ENCODE measurements at places on chromosomes 13 and 19.

GRCh38 chr13:71320452-71320851, 546.6 kb downstream of the DACH1 start:
- DNase-seq, result no peak

GRCh38 chr19:37941782-37942515, 34.9 kb downstream of the SIPA1L3 start:
- DNase-seq, result no peak

DNA sequence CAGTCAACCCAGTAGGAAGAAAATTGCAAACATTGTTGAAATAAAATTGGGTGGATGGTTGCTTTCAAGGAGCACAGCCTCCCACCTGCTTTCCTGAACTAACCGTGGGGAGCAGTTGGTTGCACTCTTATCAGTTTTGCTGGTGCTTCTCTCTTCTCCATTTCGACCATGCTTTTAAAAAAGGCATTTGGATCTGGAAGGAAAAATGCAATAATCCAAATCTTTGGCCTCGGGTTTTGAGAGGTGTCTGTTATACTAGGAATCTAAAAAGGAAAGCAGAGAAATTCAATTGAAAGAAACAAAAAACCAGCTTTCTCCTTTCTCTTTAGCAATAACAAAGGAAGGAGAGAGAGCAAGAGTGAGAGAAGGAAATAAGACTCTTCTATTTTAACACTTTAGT, 113.6 kb upstream of the ARGLU1 start:
- no peak for DNase-seq

- no peak for DNase-seq
Observed at GRCh38 chr13:47168066-47168465, 271.2 kb upstream of the HTR2A start.

- no peak for DNase-seq
Observed at GRCh38 chr19:12886651-12886968, 391 bp downstream of the KLF1 start.

DNA sequence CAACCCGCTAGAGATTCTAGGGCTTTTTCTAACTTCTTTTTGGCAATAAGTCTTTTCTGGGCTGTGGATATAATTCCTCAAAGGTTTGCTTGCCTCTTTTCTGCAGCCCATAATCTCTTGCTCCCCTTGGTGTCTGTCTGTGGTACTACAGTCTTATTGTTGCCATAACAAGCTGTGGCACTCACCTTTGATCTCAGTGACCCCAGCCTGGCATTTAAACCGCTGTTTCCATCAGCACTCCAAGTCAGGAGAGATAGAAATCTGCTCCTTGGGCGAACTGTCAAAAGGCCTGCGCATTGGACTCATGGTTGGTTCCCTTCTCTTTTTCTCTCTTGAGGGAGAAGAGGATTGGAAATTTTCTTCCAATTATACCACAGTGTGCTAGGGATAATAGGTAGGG, 14.5 kb upstream of the MPHOSPH8 start:
- DNase-seq, result no peak

- no peak for DNase-seq
Observed at GRCh38 chr13:99404005-99404755, 97.0 kb upstream of the GPR183 start.

DNA sequence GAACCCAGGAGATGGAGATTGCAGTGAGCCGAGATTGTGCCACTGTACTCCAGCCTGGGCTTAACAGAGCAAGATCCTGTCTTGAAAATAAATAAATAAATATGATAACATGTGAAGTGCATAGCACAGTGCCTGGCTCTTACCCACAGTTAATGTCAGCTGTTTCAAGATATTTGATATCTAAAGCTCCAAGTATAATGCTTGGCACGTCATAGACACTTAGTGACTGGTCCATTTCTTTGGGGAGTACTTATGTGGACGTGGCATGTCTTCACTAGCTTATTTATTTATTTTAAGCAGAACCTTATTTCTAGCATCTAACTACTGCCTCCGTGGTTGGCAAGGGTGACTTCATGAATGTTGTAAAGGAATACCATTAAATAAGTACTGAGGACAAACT, 18.8 kb downstream of the GARRE1 start:
- no peak for DNase-seq

DNA sequence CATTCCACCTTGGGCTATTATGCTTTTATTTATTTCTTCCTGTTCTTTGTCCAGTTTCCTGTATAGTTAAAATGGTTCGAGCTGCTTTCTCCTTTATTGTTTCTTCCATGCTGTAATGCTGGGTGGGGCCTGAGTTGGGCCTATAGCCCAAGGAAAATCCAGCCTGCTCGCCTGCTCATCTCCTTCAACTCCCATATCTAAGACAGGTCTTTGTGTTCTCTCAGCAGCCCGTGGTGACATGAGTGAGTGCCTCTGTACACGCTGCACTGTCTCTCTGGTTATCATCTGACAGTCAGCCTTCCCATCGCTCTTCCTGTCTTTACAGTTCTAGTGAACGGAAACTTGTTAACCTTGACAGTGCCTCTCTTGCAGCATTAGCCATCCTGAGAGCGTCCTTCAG, 221.9 kb upstream of the SLC10A2 start:
- DNase-seq, result no peak

GRCh38 chr13:22499919-22500318, 680.9 kb upstream of the SGCG start:
- DNase-seq, result no peak

DNA sequence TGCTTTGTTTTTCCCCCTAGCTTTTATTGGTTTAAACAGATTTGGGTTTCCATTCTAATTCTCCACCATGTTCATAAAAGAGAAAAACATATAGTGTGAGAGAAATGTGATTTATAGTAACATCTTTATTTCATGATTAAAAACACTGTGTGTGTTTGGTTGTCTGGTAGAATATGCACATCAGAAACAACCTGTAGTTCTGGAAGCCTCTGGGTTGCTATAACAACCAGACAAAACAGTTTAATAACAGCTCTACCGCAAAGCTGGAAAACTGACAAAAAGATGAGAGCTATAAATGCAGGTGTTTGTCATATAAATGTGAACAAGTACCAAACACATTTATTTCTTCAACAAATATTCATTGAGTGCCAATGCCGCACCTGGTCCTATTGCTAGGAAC, 9.8 kb downstream of the KBTBD6 start:
- DNase-seq, result no peak

DNA sequence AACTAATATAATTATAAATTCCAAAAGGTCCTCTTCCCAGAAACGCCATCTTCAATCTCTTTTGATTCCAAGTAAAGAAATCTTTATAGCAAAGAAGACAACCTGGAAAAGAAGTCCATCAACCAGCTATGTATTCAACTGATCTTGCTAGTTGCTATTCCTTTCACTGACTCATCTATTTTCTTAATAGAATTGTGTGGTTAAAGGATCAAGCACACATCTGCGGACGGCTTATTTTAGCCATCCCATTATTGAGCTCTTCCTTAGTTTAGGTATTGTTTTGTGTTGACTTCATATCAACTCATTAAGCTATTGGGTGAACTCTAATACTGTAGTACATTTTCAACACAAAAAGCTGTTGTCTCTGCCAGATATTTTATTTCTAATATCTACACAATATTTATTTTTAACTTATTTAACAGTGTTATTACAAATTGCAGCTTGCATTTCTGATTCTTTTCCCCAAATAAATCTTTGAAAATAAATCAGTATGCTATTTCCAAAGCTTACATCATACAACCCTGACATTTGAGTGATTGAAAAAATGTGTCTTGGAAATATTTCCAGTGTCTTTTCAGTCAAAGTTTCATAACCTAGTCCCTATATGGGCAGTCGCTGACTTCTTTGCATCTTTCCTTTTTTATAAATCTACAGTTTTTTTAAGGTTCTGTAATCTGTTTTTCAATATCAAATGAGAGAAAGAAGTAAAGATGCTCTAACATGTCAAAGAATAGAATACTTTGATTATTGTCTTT, 158.8 kb upstream of the SPRY2 start:
- no peak for DNase-seq

- DNase-seq, result no peak
Observed at GRCh38 chr19:23075031-23075733, 41.6 kb upstream of the ZNF730 start.

- no peak for DNase-seq
Observed at GRCh38 chr19:33426621-33427361, 53.3 kb downstream of the CEBPG start.

DNA sequence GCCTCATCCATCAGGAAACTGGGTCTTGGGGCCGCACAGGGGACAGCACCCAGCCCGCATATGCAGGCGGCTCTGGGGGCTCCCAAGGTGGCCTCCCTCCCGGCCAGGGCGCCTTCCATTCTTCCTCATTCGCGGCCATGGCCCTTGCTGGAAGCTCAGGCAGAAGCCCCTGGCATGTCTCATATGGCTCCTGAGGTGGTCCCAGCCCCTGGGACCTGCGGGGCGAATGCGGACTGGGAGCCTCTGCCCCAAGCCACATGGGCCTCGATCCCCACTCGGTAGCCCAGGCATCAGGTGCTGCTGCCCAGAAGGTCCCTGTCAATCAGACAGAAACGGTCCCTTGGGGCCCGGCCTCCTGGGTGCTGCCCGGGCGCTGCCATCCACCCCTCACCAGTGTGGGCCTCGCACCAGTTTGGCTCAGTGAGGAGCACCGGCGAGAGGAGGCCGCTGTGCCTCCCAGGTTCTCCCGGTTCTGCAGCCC, 301.6 kb downstream of the TEX29 start:
- DNase-seq, result no peak

- no peak for DNase-seq
Observed at GRCh38 chr19:15197275-15197941, 3.4 kb downstream of the NOTCH3 start.

DNA sequence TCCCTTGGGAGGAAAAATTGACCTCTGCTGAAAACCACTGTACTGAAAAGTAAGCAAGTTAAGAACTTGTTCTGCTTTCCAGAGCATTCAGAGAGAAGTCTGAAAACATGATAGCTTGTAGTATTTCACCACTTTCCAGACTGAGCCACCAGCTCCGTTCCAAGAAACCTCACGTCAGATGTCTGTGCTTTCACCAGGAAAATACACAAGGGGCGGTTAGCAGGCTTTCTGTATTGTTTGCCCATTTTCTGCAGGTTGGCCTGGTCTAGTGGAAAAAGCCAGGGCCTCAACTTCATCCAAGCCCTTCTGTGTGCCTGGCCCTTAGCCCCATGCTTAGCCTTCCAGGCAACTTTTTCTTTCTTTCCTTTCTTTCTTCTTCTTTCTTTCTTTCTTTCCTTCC, 36.4 kb downstream of the RXFP2 start:
- DNase-seq, result no peak

DNA sequence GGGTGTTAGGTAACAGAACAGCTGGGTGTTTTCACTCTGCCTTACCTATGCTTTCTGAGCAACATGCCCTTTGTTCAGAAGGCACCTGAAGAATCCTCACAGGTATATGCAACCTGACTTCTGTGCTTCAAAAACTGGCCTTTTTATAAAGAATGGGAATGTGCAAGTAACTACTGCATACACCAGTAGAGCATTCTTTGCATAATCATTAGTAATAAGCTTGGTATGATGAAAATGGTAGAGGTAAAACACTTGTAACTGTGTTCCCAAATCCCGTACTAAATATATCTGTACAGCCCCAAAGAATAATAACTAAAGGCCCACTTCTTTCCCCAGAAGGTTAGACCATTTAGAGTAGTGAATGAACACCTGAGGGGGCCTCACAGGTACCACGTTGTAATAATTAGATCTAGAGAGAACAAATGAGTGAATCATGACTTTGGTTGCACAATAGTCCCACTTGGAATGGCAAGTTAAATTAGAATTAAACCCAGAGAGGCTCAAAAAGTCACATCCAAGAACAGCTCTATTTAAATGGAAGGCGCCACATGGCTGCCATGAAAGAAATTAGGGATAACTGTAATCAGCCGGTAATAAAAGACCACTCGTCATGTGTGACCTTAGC, 413.9 kb downstream of the KLF12 start:
- DNase-seq, result no peak

GRCh38 chr13:72341904-72342303, 385.5 kb downstream of the MZT1 start:
- DNase-seq, result no peak

GRCh38 chr13:113507505-113508345, 17.2 kb upstream of the DCUN1D2 start:
- DNase-seq, result no peak

GRCh38 chr19:2475018-2475701, 767 bp upstream of the GADD45B start:
- DNase-seq, result peak; percentile 53

GRCh38 chr13:26561651-26562511, 4.4 kb downstream of the WASF3 start:
- no peak for DNase-seq

GRCh38 chr19:44447916-44448674, at the start of gene ZNF229:
Gene ZNF229 (minus strand): TSS chr19:44448472. CDS start chr19:44442847, 5,625 bp downstream.
- DNase-seq, result peak; percentile 46

DNA sequence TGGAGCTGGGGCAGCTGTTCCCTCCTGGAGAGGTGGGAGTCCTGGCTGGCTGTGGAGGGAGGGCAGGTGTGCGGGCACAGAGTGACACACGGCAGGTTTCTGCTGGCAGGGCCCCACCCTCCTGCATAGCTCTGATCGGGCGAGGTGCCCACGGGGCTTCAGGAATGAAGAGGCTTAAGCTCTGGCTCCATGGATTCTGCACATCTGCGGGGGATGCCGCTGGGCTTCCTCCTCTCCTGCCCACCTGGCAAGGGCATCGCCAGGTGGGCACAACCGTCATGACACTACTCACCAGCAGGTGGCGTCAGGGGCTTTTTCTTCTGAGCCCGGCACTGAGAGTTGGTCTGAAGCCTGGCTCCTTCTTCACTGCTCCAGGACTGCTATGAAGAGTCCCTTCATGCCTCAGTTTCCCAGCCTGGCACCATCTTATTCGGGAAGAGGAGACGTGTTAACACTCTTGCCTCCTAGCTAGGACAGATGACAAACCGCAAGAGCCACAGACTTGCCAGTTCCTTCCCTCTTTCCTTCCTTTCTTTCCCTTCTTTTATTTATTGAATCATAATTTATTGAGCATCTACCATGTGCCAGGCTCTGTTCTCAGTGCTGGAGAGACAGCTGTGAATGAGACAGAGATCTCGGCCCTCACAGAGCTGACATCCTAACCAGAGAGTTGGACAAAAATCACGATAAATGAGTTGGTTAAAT, 15.2 kb upstream of the PAK4 start:
- DNase-seq, result peak; percentile 79

- DNase-seq, result no peak
Observed at GRCh38 chr19:14432791-14433553, at the start of gene PKN1. Gene PKN1 (plus strand): TSS chr19:14433306. CDS start chr19:14433522, 216 bp downstream.

DNA sequence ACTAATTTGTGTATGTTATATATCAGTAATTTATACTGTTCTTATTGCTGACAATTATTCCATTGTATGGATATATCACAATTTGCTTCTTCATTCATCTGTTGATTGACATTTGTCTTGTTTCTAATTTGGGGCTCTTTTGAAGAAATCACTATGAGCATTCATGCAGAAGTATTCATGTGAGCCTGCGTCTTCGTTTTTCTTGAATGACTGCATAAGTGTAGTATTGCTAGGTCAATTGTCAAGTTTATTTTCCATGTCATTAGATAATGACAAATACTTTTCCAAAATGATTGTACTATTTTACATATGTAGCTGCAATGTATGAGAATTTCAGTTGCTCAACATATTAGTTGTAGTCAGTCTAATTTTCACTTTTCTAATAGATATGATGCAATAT, 1796.9 kb downstream of the SLITRK5 start:
- no peak for DNase-seq

Data from activated CD4-positive, alpha-beta T cell treated with anti-CD3 and anti-CD28 coated beads, Interleukin-2, amount 50 U/mL, for 1 hour (primary cell).